Left hindlimb (tissue), 1 donor: ENCODE measurements at places on chromosomes 12 and 14.

- no peak for DNase-seq
These were observed 5.7 kb downstream of the SOCS2 start for GRCh38 chr12:93578221-93578620.

GRCh38 chr12:50041062-50041860 lies 16.0 kb upstream of the RACGAP1 start:
- DNase-seq, result no peak

GRCh38 chr14:23571701-23572523 lies 4.3 kb upstream of the AP1G2 start:
- no peak for DNase-seq

- no peak for DNase-seq
These were observed 72.5 kb upstream of the MYL2 start for GRCh38 chr12:110992909-110993308.

- DNase-seq, result no peak
These were observed 12.7 kb downstream of the ERP29 start for GRCh38 chr12:112025808-112026375.

- peak; percentile 62 for DNase-seq
These were observed 156.6 kb downstream of the DAD1 start for GRCh38 chr14:22432348-22432976.

DNA sequence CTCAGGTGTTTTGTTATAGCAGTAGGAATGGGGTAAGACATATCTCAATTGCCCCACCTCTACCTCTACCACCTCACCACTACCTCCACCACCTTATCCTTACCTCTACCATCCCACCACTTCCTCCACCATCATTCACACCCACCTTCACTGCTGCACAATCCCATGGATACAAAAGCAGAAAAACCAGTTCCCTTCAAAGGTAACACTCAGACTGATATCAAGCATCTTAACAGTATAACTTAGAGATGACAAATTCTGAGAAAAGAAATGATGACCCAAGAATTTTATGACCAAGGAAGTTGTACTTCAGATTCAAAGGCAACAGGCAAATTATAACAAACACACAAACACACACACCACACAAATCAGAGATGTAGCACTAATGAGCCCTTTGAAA lies 189.4 kb downstream of the NUAK1 start:
- no peak for DNase-seq

DNA sequence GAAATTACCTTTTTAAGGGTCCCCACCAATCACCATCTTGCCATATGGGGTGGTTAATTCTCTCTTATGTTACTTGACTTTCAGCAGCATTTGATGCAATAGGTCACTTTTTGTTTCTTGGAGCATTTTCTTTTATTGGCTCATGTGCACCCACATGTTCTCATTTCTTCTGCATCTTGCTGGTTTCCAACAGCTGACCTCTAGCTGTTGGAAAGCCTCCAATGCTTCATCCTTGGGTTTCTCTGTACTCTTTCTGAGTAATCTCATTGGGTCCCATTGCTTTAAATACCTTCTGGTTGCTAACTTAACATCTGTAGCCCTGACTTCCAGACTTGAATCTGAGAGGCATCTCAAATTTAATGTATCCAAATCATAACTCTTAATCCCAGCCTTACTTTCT lies 116.8 kb downstream of the CRADD start:
- DNase-seq, result no peak

- no peak for DNase-seq
These were observed 1674.7 kb upstream of the SEL1L start for GRCh38 chr14:83208341-83208740.

DNA sequence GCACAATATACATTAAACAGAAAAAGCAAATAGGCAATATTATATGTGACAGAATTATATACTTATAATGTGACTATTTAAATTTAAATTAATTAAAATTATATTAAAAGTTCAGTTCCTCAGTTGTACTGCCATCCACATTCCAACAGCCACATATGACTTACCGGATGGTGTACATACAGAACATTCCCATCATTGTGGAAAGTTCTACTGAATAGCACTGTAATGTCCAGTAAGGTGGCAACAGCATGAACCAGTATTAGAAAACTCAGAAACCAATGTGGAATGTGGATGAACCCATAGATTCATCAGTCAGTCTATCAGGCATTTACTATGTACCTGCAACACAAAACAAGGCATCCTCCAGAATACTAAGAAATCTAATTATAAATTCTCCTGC lies 12.4 kb downstream of the ATG14 start:
- no peak for DNase-seq

DNA sequence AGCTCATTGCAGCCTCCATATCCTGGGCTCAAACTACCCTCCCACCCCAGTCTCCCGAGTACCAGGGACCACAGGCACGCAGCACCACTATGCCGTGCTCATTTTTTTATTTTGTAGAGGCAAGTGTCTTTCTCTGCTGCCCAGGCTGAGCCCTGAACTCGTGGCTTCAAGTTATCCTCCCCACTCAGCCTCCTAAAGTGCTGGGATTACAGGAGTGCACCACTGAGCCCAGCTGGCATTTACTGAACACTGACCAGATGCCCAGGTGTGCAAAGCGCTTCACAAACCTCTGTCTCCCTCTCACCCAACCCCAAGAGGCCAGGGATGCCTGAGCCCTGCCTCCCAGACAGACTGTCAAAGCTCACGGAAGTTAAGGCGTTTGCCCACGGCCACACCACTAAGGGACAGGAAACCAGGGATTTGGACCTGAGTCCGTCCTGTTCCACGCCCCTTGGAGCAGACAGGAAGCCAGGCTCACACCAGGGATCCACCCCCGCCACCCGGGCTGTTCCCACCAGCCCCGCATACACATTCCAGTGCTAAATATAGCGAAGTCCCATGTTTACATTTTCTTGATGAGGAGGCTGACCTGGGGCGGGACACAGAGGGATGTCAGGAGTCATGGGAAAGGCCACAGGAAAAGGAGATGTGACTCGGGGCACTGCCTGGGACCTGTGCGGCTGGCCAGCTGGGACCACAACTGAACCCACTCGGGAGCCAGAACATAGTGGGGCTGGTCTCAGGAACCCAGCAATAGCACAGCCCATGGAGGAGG lies 51.2 kb downstream of the TESC start:
- DNase-seq, result peak; percentile 66

- no peak for DNase-seq
These were observed 164.5 kb upstream of the E2F7 start for GRCh38 chr12:77229640-77230442.

GRCh38 chr12:107779077-107779831 lies 4.8 kb downstream of the ASCL4 start:
- DNase-seq, result no peak

DNA sequence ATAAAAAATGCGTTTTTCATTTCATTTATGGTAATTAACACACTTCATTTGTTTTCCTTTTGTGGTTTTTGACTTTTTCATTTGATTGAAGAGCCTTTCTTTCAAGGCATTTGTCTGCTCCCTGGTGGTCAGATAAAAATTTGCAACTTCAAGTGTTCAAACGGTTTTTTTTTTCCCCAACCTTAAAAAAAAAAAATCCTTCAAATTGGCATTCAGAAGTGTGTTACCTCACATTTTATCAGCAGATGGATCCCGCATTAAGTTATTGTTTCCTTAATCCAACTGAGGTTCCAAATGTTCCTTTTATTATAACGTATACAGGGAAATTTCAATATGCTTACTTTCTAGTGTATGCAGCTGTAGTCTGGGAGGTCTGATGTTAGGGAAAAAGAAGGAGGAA lies 47.2 kb downstream of the MYF5 start:
- no peak for DNase-seq

GRCh38 chr12:6327229-6328041 lies 14.4 kb downstream of the TNFRSF1A start:
- DNase-seq, result no peak

- no peak for DNase-seq
These were observed 147.6 kb downstream of the BRMS1L start for GRCh38 chr14:35973770-35974169.

GRCh38 chr12:115943630-115944391 lies 333.7 kb downstream of the MED13L start:
- peak; percentile 82 for DNase-seq

DNA sequence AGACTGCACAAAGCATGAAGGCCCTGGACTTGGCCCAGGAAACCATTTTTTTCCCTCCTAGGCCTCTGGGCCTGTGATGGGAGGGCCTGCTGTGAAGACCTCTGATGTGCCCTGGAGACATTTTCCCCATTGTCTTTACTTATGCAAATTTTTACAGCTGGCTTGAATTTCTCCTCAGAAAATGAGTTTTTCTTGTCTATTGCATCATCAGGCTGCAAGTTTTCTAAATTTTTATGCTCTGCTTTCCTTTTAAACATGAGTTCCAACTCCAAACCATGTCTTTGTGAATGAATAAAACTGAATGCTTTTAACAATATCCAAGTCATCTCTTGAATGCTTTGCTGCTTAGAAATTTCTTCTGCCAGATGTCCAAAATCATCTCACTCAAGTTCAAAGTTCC lies 43.7 kb upstream of the TRHDE start:
- no peak for DNase-seq

DNA sequence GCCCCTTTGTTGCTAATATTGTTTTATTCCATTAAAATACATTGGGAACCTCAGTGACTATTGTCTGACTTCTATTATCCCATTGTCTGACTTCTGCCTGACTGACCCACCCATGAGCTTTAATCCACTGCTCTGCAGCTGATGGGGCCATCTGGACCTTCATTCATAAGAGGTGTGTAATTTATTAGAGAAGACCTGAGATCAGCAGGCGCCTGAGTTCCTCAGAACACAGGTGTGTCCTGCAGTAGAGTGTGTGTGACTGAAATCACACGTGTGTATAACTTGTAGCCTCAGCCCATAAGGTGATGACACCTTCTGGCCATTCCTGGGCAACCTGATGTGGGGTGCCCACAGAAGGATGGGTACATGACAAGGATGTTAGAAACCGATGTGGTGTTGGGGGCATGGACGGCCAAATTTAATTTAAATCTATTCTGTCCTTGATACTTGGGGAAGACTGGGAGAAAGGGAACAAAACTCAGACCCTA lies 821.0 kb downstream of the TMEM121 start:
- no peak for DNase-seq

GRCh38 chr14:89658977-89659670 lies 242.1 kb upstream of the FOXN3 start:
- DNase-seq, result peak; percentile 39

DNA sequence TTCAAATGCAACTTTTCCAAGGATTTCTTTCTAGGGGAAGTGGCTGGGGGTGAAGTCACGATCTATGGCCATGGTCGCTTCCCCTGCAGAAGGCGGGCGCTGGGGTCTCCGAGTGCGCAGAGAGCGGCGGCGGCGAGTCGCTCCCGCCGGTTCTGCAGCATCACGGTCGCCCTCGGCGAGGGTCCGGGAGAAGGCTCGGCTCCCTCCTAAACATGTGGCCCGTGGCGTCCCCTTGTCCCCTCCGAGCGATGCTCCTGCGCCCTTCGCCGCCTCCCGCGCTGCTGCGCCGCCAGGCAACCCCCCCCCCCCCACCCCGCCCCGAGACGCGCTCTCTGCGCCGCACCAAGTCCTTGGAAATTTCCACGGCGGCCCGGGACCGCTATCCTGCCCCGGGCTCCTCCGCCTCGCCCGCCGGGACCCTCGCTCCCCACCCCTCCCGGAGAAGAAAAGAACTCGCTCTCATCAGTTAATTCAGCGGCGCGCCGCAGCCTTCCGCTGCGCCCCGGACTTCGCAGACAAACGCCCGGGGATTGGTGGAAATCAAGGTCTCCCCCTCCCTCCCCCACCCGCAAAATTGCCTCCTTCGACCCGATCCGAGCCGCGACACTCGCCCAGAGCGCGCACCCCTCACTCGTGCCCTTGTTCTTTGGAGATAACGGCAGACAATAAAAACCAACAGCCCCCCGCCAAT lies at the start of gene ST8SIA1:
Gene ST8SIA1, minus strand, starts transcription at position 298 of the 691 bp plus-strand sequence. CDS start 475 bp downstream, outside the sequence.
- peak; percentile 77 for DNase-seq

GRCh38 chr14:64612971-64613666 lies 63.4 kb downstream of the PPP1R36 start:
- DNase-seq, result no peak

GRCh38 chr14:104554088-104554607 lies 25.4 kb upstream of the C14orf180 start:
- DNase-seq, result no peak

DNA sequence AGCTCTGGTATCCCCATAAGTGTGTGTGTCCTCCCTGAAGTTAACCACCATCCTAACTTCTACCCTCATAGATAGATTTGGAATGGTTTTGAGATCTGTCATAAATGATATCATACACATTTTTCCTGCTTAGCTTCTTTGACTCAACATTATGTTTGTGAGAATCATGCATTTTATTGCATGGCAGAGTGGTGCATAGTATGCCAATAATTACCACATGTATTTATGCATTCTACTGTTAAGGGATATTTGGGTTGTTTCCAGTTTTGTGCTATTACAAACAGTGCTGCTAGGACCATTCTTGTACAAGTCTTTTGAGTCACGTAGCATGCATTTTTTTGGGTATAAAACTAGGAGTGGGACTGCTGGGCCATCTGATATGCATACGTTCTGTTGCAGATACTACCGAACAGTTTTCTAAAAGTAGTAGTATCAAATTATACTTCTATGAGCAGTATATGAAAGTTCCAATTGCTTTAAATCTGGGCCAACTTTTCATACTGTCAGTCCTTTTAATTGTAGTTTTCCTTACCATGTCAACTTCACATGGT lies 13.4 kb downstream of the GRIP1 start:
- no peak for DNase-seq

DNA sequence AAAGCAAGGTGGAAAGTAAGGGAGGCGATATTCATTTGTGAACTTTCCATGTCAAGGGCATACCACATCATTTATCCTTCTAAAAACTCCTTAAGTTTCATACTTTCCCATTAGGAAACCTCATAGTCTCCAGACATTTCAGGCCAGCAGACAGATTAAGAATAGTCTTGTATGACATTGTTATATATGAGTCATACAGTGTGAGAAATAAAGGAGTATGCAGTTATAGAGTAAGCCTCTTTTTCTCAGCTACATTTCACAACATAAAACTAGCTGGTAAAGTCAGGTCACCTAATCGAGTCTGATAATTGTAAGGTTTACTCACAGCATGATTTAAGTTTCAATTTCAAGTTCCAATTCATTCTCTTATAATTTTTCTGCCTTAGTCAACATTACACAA lies 164.3 kb downstream of the GRIP1 start:
- no peak for DNase-seq

GRCh38 chr12:12673296-12673695 lies 22.7 kb downstream of the GPR19 start:
- no peak for DNase-seq

DNA sequence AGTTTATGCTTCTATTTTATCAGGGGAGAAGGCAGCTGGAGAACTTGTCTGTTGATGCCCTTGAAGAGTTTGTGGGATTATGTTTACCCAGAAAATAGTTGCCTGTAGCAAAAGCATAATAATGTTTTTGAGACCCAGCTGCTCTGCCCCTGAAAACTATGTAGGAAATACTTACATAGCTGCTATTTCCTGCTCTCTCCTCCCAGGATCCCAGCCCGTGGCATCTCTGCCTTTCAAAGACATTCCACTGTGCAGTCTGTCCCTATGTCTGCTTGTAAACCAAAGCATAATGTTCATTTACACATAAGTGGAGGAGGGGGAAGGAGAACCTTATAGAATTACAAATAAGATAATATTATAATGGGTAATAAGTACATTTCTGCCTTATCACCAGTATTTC lies 198.7 kb downstream of the SYT1 start:
- no peak for DNase-seq

GRCh38 chr14:23171222-23171975 lies 12.1 kb downstream of the SLC7A8 start:
- DNase-seq, result no peak

- no peak for DNase-seq
These were observed 344 bp downstream of the LPAR5 start for GRCh38 chr12:6635375-6635855.
